ENCODE measurements at places on chromosomes 5 and 9. TPM values are rescaled to one million over a fixed set of nuclear protein-coding genes. Genes with fewer than 3 reads are reported as not detected.

Gene PTGER4
- polyA plus RNA-seq: 10.3 TPM

GRCh38 chr5:173753307-173754168, 134.6 kb upstream of the CPEB4 start:
- peak; percentile 76 for DNase-seq

- DNase-seq: no peak
Observed at GRCh38 chr5:171271798-171272197, 37.2 kb upstream of the TLX3 start.

DNA sequence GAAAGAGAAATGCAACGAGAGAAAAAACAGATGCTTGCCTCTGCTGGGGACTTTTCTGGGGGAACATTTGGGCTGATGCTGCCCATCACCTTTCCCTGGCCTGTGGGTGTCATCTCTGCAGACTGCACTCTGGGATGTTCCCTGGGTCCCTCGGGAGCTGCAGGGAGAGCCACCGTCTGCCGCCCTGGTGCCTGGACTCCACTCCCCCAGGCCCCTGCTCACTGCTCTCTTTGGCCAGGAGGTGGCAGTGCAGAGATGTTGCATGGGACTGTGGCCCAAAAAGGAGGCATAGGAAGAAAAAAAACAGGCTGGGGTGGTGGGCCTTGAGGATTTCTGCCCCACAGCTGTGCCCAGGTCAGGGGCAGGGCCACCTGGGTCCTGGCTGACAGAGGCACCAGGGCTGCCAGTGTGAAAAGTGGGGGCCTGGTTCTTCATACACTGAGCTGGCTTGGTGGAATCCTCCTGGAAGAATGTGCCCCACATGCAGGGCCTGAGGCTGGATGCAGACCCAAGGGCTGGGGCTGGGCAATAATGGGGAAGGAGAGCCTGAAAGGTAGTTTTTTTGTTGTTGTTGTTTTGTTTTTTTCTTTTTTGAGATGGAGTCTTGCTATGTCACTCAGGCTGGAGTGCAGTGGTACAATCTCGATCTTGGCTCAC, 353.6 kb downstream of the SLIT3 start:
- DNase-seq: peak; percentile 73

DNA sequence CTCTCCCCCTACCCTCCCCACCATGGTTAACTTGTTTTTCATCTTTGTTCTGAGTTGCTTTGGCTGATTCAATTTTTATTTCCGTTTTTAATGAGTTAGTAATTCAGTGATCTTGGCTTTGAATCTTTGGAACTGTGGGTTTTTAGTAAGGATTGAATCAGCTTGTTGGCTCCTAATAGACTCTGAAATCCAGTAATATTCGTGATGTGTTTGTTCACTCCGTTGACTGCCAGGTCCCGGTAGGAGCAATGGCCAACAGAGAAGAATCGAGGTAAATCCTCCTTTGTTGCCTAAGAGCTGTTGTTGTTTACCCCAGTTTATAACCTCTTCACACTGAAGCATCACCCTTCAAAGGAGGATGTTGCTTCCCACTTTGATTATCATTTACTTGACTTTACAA, 92.7 kb downstream of the PCSK1 start:
- DNase-seq: no peak

GRCh38 chr5:32413466-32414263, 30.9 kb downstream of the ZFR start:
- no peak for DNase-seq

DNA sequence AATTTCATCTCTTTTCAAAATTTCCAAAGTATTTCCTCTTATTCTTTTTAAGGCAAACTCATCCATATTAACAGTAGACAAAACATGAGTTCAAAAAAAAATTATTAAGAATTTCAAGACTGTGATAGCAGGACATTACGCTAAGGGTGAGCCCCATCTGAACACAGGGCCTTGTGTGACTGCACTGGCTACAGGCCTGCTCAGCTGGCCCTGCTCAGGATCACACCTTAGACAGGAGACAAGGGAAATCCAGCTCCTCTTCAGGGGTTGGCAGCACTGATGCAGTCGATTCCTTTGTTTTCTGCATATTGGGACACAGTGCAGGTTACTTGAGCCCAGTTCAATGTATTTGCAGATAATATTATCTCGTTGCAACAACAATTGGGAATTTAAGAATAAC, 444.7 kb downstream of the PLK2 start:
- DNase-seq: no peak

GRCh38 chr9:111944241-111944866, 47.7 kb downstream of the UGCG start:
- no peak for DNase-seq

- DNase-seq: no peak
Observed at GRCh38 chr5:167233507-167234220, 1057.8 kb upstream of the WWC1 start.

- peak; percentile 20 for DNase-seq
Observed at GRCh38 chr9:124551472-124552272, 44.5 kb upstream of the NR5A1 start.

DNA sequence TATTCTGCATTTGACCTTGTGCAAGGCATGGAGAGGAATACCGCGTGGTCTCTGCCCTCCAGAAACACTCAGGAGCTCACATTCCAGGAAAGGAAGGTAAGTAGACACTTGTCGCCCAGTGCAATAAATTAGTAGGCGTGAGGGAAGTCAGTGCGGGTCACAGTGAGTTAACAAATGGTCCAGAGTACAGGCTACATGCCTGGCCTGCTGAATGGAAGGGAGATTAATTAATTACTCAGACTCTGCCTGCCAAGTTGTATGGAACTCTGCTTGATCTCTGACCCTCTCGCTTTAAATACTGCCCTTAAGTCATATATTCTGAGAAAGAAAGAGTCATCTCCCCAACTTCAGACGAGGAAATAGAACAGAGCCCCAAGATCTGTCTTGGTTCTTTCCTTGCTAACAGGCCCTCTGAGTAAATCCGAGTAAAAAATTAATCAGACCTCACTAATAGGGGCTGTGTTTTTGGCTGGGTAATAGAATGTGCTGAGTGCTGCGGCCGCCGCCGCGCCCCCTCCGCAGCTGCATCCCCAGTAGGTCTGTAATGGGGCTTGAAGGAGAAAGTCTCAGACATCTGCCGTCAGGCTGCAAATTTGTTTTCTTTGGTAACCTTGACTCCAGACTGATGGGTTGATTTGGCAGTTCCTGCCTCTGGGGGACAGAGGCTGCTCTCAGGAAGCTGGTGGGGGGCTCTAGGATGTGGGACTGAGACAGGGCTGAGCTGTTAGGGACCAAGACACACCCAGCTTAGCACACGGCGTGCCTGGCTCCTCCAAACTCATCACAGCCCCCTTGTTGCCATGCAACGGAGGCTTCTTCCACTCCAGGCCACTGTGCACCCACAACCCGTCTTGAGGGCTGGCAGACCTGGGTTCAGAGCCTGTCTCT, 144.4 kb downstream of the NSG2 start:
- peak; percentile 52 for DNase-seq
